ENCODE measurements at places on chromosomes 5 and 9.

- DNase-seq = no peak
Observed at GRCh38 chr9:70073193-70073592, 29.5 kb downstream of the MAMDC2 start.

- no peak for DNase-seq
Observed at GRCh38 chr5:79694652-79695051, 5.0 kb downstream of the CMYA5 start.

- DNase-seq = no peak
Observed at GRCh38 chr5:63495225-63495624, 467.0 kb downstream of the HTR1A start.

GRCh38 chr9:114263853-114264510 lies 58.9 kb upstream of the ORM1 start:
- DNase-seq = no peak

DNA sequence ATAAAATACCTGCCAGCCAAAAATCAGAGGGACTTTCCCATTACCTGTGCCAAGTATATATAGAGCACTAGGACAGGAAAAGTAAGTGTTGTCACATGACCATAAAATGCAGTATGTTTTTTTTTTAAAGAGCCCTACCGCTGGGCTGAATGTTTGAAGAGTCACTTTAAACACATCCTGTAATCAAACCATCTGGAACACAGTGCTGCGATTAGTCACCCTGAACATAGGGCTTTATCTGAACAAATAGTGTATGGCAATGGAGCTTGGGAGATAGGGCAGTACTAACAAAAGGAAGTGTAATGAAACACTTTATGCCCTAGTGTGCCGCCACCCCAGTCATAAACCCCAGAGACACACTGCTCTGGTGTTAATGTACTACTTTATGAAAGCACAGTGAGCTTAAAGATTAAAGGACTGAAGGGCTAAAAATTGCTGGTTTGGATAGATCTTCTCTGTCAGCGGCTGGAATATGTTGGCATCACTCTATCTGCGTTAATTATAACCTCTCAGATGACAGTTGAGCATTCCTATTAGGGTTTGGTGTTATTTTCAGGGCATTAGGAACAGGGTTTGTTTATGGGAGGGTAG lies 90.4 kb downstream of the ZNF608 start:
- DNase-seq = no peak

GRCh38 chr9:108477529-108478006 lies 378.2 kb downstream of the ACTL7B start:
- DNase-seq = no peak

DNA sequence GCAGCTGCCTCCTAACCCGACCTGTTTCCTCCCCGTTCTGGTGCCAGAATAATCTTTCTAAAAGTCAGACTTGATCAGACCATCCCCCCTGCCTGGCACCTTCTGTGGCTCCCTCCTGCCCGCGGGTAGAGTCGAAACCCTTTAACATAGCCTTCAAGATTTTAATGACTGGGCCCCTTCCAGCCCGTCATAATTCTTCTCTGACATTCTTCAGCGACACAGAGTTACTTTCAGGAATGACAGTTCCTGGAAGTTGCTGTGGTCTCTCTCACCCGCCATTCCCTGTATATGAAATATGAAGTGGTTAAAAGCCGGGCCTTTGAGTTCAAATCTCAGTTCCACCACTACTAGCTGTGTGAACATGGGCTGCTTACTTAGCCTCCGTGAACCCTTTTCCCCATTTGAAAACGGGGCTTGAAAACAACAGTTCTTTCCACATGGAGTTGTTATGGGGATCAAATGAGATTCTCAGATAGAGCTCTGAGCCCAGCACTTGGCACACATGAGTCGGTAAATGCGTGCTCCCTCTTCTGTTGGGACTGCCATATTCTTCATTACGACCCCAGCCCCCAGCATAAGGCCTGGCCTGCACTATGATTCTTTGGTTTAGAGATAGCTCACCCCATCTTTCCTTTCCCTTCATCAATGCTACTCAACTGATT lies 737 bp downstream of the NANS start:
- no peak for DNase-seq

GRCh38 chr5:145689235-145689634 lies 145.9 kb downstream of the PRELID2 start:
- no peak for DNase-seq

GRCh38 chr5:77560677-77561263 lies 68.7 kb upstream of the WDR41 start:
- DNase-seq = no peak

GRCh38 chr9:93141771-93142483 lies 7.9 kb upstream of the NINJ1 start:
- DNase-seq = no peak

GRCh38 chr9:13160051-13160450 lies 119.4 kb downstream of the MPDZ start:
- no peak for DNase-seq

GRCh38 chr9:3962496-3962895 lies 337.4 kb downstream of the GLIS3 start:
- no peak for DNase-seq

- no peak for DNase-seq
Observed at GRCh38 chr9:72351538-72352453, 13.2 kb downstream of the ZFAND5 start.

- DNase-seq = no peak
Observed at GRCh38 chr9:86734771-86735170, 212.5 kb downstream of the GAS1 start.

DNA sequence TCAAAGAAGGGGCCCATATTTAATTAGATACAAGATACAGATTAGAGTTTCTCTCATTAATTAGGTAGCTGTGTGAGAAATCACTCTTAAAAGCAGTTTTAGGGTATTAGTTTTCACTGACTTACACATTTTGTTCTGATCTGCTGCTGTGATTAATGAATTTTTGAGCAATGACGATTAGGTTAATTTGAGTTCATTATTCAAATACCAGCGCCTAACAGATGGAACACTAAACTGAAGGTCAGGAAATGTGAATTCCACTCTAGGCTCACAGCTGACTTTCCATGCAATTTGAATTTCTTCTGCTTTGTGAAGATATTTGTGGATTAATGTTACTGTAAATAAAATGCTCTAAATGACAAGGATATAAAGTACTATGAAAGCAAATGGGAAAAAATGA lies 380.6 kb downstream of the ADGRV1 start:
- DNase-seq = no peak

DNA sequence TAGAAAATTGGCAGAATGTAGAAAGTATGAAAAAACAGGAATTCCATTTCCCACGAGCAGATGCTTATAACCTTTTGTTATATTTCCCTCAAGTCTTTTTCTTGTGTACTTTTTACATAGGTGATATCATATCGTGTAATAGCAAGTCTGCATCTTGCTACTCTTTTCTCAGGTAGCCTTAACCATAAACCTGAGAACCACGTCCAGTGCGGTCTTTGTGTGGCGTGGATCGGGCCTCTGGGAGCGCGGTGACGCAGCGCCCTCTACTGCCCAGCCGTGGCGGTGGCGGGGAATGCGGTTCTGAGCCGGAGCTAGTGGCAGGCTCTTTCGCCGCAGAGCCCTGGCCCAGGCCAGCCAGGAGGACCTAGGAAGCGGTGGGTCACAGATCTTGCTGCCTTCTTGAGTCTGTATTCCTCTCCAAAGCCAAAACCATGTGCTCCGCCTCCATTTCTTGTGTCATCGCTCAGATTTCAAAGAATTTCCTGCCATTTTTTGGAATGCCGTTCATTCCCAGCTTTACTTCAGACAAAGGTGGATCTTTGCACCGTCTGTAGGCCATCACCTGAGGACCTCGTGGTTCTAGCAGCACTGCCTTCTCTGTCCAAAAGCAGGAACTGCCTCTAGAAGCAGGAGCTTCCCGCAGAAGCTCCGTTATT lies 71.9 kb downstream of the MVB12B start:
- DNase-seq = peak; percentile 52

- DNase-seq = no peak
Observed at GRCh38 chr9:82438581-82438980, 450.0 kb downstream of the SPATA31D1 start.

- no peak for DNase-seq
Observed at GRCh38 chr9:91006046-91006445, 204.4 kb downstream of the SYK start.

DNA sequence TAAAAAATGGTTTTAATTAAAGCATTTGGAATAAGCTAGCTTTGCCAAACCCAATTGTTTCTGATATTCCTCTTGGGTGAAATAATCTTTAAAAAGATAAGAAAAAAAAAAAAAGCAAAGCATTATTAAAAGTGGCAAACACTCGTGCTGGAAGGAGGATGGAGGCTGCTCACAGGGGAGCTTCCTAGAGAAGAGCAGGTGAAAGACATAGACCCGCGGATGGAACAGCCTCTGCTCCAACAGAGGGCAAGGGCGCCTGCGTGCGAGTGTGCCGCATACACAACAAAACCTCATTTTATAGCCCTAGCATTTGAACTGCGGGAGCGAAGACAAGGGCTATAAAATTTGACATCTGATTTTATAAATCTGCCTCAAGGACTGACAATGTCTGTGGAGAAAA lies 33.4 kb upstream of the SLC25A51 start:
- no peak for DNase-seq

Data from stimulated activated CD8-positive, alpha-beta memory T cell treated with anti-CD3 and anti-CD28 coated beads, Interleukin-4, amount 100 ng/mL, for 1 hour (primary cell).